ENCODE measurements at places on chromosomes 4 and X. TPM values are rescaled to one million over a fixed set of nuclear protein-coding genes. Genes with fewer than 3 reads are reported as not detected.

Gene CBR4
- 13.6 TPM for total RNA-seq

Gene SPANXA1
- total RNA-seq: not detected

Gene EVC2
- 11.7 TPM for total RNA-seq

Gene SPATA4
- 0.13 TPM for total RNA-seq

Gene ERCC6L
- total RNA-seq: 1.4 TPM
